Trophoblast cell (in vitro differentiated cells and primary cell): ENCODE measurements at places on chromosomes 7 and 10.

GRCh38 chr7:144907577-144907976 is 71.7 kb upstream of the TPK1 start:
- no peak overlapping the region for H3K4me3 ChIP-seq
- no peaks in the 10 kb centered on the region for H3K36me3 ChIP-seq
- no peak for DNase-seq
- no peak overlapping the region for H3K27ac ChIP-seq
- no peaks in the 10 kb centered on the region for H3K4me1 ChIP-seq

GRCh38 chr7:139972029-139972428 is 90.7 kb downstream of the PARP12 start:
- no peak overlapping the region for H3K4me3 ChIP-seq
- H3K4me1 ChIP-seq, result peaks cover 2% of the 10 kb centered on the region
- H3K27ac ChIP-seq, result no peak overlapping the region
- H3K27me3 ChIP-seq, result no peaks in the 10 kb centered on the region
- no peak for DNase-seq

- no peak for DNase-seq
- H3K27me3 ChIP-seq, result no peaks in the 10 kb centered on the region
- H3K4me3 ChIP-seq, result no peak overlapping the region
- peaks cover 3% of the 10 kb centered on the region for H3K36me3 ChIP-seq
- H3K27ac ChIP-seq, result no peak overlapping the region
These were observed 73.3 kb upstream of the GSDME start for GRCh38 chr7:24830440-24831050.

DNA sequence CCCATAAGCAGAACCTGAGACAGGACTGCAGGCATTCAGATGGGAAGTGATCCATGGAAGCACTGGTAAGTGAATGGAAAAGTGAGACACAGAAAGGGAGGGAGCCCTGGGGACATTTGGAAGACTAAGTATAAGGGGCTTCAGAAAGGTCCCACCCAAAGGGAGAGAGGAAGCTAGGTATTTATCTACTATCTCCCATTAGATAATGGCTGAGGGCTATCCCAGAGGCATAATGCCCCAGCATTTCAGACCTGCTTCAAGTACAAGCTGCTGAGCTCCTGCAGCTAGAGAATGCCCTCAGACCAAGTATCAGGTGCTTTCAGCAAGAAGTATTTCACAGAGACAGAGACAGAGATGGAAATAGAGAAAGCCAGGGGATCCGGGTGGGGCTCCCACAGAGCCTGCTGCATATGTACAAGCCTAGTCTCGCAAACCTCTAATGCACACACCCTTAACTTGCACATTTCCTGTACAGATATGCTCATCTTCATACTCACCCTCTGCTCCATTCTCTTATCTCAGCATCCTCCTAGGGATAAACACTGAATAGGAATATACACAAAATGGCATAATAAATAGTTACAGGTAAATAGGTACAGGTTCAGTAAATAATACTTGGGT is 20.2 kb downstream of the KDM7A start:
- H3K27me3 ChIP-seq, result no peaks in the 10 kb centered on the region
- H3K27ac ChIP-seq, result no peak overlapping the region
- DNase-seq, result no peak
- H3K4me1 ChIP-seq, result peaks cover 4% of the 10 kb centered on the region

DNA sequence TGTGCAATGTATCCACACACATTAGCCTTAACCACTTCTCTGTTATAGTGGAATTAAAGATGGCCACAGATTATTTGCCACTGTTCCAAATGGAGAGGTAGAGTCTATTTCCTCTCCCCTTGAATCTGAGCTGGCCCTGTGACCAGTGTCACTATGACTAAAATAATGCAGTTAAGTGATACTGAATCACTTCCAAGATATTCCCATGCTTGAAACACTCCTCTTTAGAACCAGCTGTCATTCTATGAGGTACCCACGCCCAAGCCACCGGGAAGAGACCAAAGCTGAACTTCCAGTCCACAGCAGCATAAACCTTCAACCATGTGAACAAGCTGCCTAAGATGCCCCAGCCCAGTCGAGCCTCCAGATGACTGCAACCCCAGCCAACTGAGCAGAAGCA is 2.1 kb upstream of the DHX32 start:
- H3K36me3 ChIP-seq, result peaks cover 7% of the 10 kb centered on the region
- no peak for DNase-seq
- no peaks in the 10 kb centered on the region for H3K27me3 ChIP-seq
- H3K27ac ChIP-seq, result no peak overlapping the region

- no peaks in the 10 kb centered on the region for H3K27me3 ChIP-seq
- no peak overlapping the region for H3K4me3 ChIP-seq
- H3K36me3 ChIP-seq, result peaks cover 21% of the 10 kb centered on the region
- no peak for DNase-seq
These were observed 67.7 kb downstream of the GNA12 start for GRCh38 chr7:2776401-2776800.

GRCh38 chr7:34064519-34065158 is 159.3 kb downstream of the BMPER start:
- no peak for DNase-seq
- no peaks in the 10 kb centered on the region for H3K36me3 ChIP-seq
- H3K27me3 ChIP-seq, result no peaks in the 10 kb centered on the region
- no peak overlapping the region for H3K4me3 ChIP-seq

GRCh38 chr7:156666368-156667109 is 26.0 kb downstream of the RNF32 start:
- H3K4me1 ChIP-seq, result no peaks in the 10 kb centered on the region
